ENCODE measurements at places on chromosomes 2 and 18. TPM values are rescaled to one million over a fixed set of nuclear protein-coding genes. Genes with fewer than 3 reads are reported as not detected.

Gene FBXO36
- 2.8 TPM for total RNA-seq

Gene SCN9A
- 11.8 TPM for total RNA-seq

Gene THOC1
- 56.7 TPM for total RNA-seq

Gene DSG4
- not detected for total RNA-seq

Gene CYP1B1
- not detected for total RNA-seq

DNA sequence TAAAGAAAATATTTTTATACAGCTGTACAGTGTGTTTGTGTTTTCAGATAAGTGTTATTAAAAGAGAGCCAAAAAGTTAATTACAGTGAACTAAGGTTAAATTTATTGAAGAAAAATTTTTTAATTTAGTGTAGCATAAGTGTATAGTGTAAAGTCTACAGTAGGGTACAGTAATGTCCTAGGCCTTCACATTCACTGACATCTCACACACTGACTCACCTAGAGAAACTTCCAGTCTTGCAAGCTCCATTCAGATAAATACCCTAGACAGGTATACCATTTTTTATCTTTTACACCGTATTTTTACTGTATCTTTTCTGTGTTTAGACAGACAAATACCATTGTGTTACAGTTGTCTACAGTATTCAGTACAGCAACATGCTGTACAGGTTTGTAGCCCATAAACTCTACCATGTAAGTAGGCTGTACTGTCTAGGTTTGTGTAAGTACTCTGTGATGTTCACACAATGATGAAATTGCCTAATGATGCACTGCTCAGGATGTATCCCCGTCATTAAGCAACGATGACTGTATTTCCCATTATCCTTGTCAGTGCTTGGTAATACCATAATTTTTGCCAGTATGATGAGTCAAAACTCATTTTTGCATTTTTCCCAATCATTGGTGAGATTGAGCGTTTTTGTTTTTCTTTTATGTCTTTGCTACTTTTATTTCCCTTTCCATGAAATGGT, 48.2 kb upstream of the B3GNT2 start:
- no peaks in the 10 kb centered on the region for H3K36me3 ChIP-seq
- H3K27ac ChIP-seq, result no peak overlapping the region
- no peak overlapping the region for H3K4me3 ChIP-seq
- no peaks in the 10 kb centered on the region for H3K27me3 ChIP-seq

GRCh38 chr18:9643549-9643948, 29.2 kb upstream of the PPP4R1 start:
- DNase-seq, result peak; percentile 75
- H3K4me3 ChIP-seq, result no peak overlapping the region
- H3K27me3 ChIP-seq, result no peaks in the 10 kb centered on the region
- peaks cover 35% of the 10 kb centered on the region for H3K4me1 ChIP-seq

- no peak for DNase-seq
- H3K4me1 ChIP-seq, result no peaks in the 10 kb centered on the region
- H3K27me3 ChIP-seq, result no peaks in the 10 kb centered on the region
- no peak overlapping the region for H3K4me3 ChIP-seq
- no peak overlapping the region for H3K27ac ChIP-seq
Measured at GRCh38 chr2:103529798-103530502, 768.1 kb downstream of the TMEM182 start.

DNA sequence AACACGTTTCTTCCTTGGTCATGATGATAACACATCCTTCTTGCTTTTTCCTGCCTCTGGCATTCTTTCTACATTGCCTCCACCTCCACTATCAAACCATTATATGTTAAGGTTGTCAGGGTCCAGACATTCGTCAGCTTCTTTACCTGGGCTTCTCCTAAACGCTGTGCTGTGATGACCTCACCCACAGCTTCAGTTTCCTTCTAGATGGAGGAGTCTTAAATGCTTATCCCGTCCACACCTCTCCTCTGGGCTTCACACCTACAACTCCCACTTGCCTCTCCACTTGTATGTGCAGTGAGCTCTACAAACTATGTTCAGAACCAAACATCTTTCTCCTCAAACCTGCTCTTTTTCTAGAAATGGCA, 666 bp upstream of the STAT1 start:
- DNase-seq, result no peak
- H3K4me3 ChIP-seq, result peak overlapping the region; percentile 89
- H3K4me1 ChIP-seq, result peaks cover 45% of the 10 kb centered on the region

DNA sequence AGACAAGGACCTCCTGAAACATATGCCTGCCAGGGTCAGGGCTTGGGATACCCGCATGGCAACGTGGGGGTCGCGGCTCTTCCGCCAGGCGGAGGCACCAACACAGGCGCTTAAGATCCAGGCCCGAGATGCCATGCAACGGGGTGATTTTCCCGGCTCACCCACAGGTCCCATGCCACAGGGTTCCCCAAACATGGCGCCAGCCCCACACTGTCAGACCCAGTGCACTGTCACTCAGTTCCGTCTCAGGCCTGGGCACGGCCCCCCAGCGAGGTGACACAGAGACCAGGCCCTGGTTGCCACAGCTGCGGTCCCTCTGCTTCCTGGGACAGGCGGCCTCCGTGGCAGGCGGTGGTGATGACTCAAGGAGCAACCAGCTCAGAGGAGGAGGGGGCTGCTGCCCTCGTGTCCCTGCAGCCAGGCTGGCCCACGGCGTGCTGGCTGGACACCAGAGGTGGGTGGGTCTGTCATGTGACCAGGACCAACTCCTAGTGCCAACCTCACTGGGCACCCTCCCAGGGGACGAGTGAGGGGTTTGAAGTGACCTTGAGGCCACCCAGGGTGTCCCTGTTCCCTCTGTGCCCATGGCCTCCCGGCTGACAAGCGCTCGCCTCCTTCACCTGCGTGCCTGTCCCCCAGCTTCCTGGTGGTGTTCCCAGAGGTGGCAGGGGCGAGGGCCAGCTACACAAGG, 4.9 kb downstream of the PDCD1 start:
- H3K27ac ChIP-seq, result no peak overlapping the region
- no peaks in the 10 kb centered on the region for H3K36me3 ChIP-seq
- H3K27me3 ChIP-seq, result peaks cover 98% of the 10 kb centered on the region
- DNase-seq, result no peak
- H3K4me3 ChIP-seq, result no peak overlapping the region

DNA sequence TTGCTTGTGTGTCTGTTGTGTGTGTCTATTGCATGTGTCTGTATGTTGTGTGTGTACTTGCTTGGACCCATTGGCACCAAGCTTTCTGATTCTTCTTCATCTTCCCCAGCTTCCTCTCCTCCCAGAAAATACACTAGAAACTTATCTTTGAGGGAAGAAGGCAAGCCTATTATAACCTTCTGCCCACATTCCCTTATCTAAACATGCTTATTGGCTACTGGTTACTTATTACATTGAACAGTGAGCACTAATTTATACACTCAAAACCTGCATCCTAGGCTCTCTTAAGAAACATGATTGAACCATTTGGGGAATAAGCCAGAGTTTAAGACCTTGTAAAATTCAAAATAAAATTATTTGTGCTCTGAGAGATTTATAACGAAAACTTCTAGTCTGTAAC, 26.5 kb downstream of the SLC9A4 start:
- H3K4me3 ChIP-seq, result no peak overlapping the region
- peaks cover 8% of the 10 kb centered on the region for H3K27me3 ChIP-seq
- no peaks in the 10 kb centered on the region for H3K4me1 ChIP-seq
- H3K36me3 ChIP-seq, result no peaks in the 10 kb centered on the region
- DNase-seq, result no peak
- H3K27ac ChIP-seq, result no peak overlapping the region

DNA sequence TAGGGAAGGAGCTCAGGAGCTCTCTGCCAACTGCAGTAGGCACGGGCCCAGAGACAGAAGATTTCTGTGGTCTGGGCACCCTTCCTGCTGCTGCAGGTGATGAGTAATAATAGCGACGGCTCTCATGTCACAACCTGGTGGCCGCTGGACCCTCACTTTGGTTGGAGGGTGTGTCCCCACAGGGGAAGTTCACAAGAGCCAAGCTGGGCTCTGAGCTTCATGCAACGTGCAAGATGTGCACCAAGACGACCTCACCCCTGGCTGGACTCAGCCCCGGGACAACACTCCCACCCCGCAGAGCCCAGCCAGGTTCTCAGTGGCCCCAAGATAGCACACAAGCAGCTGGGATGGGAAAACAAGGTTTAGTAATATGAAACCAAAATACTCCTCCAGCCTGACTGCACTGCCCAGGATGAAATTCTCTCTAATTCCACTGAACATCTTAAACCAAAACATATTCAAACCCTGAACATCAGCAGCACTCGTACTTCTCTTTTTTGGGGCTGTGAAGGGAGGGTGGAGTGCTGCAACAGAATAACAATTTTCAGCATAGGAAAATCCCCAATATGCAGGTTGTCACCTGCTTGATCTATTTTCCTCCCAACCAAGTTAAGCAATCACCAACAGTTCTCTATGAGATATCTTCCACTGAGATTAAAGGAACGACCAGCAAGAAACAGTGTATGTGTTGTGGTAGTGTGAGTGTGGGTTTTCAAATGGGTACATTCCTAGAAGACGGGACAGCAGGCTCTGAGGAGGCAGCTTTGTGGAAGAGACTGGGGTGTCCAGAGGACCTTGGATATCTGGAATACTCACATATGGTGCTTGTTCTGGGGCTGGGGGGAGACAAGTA, 26.5 kb downstream of the BCL2 start:
- no peak for DNase-seq
- no peaks in the 10 kb centered on the region for H3K36me3 ChIP-seq
- no peak overlapping the region for H3K4me3 ChIP-seq
- H3K27ac ChIP-seq, result no peak overlapping the region

GRCh38 chr2:160214461-160215445, 14.7 kb upstream of the ITGB6 start:
- H3K4me3 ChIP-seq, result no peak overlapping the region
- H3K27ac ChIP-seq, result no peak overlapping the region
- no peaks in the 10 kb centered on the region for H3K36me3 ChIP-seq
- H3K4me1 ChIP-seq, result no peaks in the 10 kb centered on the region
- peak; percentile 42 for DNase-seq
- H3K27me3 ChIP-seq, result no peaks in the 10 kb centered on the region

DNA sequence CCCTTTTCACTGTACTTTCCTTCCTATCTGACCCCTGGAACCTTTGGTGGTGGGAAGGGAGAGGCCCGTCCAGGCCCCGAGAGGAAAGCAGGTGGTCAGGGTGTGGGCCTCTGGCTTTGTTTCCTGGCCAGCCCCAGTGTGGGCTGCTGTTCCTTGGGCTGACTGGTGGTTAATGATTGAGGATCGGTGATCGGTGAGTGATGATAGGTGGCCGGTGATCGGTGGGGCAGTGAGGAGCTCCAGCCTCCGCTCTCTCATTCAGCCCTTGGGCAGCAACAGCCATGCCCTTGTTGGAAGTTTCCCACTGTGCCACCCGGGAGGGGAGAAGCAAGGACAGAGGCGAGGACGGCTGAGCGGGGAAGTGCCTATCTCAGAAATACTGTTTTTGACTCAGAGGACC, 7.3 kb downstream of the ACKR3 start:
- no peak for DNase-seq
- peaks cover 50% of the 10 kb centered on the region for H3K27me3 ChIP-seq
- H3K4me3 ChIP-seq, result no peak overlapping the region
- no peaks in the 10 kb centered on the region for H3K4me1 ChIP-seq

GRCh38 chr2:122634256-122634655, 878.8 kb downstream of the TSN start:
- H3K36me3 ChIP-seq, result no peaks in the 10 kb centered on the region
- H3K4me1 ChIP-seq, result no peaks in the 10 kb centered on the region
- H3K4me3 ChIP-seq, result no peak overlapping the region

DNA sequence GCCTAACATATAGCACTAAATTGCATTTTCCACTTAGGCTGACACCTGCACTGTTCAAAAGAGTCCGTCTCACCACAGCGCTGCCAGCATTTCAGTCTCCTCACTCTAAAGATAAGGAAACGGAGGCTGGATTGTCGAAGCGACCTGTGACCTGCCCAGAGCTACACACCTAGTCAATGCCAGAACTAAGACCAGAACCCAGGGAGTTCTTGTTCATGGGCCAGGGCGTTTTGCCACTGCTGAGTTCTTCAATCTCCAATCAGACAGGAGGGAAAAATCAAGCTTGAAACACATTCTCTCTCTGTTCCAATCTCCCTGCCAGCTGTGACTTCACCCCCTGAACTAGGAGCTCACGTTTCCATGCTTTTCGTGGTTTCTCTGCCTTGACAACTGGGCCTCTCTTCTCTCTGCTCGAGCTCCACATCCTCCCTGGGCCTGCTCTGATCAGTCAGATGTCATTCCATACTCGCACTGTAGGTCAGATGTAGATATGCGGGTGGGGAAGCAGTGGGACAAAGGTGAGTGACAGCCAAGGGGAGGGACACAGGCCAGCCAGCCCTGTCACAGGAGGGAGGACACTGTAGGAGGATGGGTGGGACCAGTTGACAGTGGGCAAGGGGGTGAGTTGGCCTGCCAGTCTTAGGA, 221.1 kb upstream of the SMAD2 start:
- H3K36me3 ChIP-seq, result no peaks in the 10 kb centered on the region
- no peaks in the 10 kb centered on the region for H3K27me3 ChIP-seq
- no peak for DNase-seq
- H3K4me1 ChIP-seq, result peaks cover 37% of the 10 kb centered on the region
- no peak overlapping the region for H3K4me3 ChIP-seq

- H3K36me3 ChIP-seq, result no peaks in the 10 kb centered on the region
- no peak for DNase-seq
- H3K27ac ChIP-seq, result no peak overlapping the region
- H3K27me3 ChIP-seq, result peaks cover 2% of the 10 kb centered on the region
- H3K4me3 ChIP-seq, result no peak overlapping the region
Measured at GRCh38 chr18:58584200-58585127, 44.4 kb downstream of the ALPK2 start.

DNA sequence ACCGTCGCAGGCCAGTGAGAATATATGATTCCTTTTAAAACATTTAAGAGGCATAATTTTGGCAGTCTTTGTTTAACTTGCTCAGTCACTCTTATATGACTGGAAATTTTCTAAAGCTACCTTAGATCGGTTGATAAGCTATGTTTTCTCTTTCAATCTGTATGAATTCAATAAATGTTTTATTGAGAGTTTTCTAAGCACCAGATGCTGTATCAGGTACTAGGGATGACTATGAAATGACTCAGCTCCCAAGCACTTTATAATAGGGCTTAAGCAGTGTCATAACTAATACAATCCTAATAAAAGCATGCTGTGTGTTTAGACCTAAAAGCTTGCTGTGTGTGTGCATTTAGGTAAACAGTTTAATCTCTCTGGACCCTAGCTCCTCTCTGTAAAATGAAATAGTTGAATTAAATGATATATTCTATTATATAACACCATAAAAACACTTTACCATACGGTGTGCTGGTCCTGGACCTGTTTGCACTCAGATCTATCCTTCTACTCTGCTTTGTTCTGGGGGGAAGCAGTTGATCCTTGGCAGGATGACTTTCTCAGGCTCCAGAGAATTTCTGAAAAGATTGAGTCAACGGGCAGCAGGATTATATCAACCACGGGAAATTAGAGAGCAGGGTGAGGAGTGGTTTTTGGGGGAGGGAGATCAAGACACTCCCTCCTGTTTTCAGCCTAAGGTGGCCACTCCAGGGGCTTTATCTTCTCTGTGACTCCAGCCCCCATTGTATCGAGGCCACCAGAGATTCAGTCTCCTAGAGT, 26.1 kb upstream of the SLC38A11 start:
- no peak for DNase-seq
- H3K4me1 ChIP-seq, result no peaks in the 10 kb centered on the region
- H3K4me3 ChIP-seq, result no peak overlapping the region
- no peaks in the 10 kb centered on the region for H3K27me3 ChIP-seq
- H3K36me3 ChIP-seq, result no peaks in the 10 kb centered on the region

GRCh38 chr2:170571612-170572011, 143.5 kb upstream of the SP5 start:
- H3K36me3 ChIP-seq, result no peaks in the 10 kb centered on the region
- no peak overlapping the region for H3K27ac ChIP-seq

All from HepG2 (cell line).